ENCODE measurements at places on chromosomes 2 and 18.

GRCh38 chr2:46323730-46324129 lies 26.5 kb downstream of the EPAS1 start:
- DNase-seq = no peak

DNA sequence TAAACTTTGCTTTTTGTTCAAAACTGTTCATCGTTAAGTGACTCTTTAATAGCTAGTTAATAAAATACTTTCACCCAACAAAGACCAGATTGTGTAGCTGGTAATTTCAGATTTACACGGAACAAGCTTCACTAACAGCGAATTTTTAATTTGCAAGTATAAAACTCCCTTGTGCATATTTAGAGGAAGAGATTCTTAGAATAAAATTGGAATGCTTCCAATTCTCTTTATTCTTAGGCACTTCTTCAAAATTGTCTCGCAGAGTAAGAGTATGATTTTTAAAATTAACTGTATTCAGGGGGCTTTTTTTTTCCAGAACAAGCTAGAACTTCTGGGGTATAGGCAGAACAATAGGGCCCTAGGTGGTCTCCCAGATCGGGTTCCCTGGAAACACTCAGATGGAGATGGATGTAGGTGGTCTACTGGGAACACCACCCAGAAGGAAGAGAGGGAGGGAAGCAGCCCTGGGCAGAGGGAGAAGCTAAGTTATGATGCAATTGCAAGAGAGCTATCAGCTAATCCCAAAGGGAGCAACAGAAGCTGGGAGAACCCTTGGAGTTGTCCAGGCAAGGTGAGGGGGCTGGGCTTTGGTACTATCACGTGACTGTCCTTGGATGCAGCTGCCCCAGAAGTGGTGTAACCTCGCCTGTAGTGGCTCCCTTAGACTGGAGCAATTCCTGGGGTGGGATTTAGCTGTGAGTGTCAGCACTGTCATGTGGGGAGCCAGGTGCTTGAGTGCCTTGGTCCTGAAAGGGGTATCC lies 151.7 kb upstream of the ASB18 start:
- DNase-seq = no peak

DNA sequence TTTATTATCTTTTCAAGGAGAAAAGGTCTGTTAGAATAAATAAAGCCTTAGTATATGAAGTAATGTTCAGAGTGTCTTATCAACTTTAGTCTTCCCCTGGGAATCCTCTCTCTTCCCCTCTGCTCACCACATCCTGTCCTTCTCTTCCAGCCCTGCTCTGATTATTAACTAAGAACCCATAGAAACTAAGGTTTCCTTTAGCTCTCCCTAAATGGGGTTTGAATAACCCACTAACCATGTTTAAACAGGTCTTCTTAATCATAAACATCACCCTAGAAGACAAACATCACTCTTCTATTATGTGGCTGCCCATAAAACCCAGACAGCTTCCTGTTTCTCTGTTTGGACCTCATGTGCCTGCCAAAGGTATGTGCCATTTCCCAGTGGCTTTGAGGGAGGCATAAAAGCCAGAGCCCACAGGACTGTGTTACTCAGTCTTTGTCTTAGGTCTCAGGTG lies 50.1 kb downstream of the SLC14A1 start:
- no peak for DNase-seq

DNA sequence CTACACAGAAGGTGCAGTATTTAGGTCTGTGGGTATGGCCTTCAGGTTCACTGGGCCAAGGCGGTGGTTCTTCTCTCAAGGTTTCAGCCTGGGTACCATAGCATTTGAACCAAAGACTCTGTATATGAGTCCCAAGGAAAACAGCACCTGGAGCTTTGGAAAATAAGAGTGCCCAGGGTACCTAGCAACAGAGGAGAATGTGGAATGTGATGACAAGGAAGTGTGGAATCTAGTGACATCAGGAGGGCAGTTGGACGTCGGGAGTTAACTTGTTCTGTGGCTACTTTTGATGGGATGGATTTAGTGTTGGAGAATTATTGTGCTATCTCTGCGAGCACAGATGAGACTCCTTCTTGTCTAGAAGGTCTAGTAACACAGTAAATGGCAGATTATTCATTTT lies 201.2 kb downstream of the NOL4 start:
- no peak for DNase-seq

DNA sequence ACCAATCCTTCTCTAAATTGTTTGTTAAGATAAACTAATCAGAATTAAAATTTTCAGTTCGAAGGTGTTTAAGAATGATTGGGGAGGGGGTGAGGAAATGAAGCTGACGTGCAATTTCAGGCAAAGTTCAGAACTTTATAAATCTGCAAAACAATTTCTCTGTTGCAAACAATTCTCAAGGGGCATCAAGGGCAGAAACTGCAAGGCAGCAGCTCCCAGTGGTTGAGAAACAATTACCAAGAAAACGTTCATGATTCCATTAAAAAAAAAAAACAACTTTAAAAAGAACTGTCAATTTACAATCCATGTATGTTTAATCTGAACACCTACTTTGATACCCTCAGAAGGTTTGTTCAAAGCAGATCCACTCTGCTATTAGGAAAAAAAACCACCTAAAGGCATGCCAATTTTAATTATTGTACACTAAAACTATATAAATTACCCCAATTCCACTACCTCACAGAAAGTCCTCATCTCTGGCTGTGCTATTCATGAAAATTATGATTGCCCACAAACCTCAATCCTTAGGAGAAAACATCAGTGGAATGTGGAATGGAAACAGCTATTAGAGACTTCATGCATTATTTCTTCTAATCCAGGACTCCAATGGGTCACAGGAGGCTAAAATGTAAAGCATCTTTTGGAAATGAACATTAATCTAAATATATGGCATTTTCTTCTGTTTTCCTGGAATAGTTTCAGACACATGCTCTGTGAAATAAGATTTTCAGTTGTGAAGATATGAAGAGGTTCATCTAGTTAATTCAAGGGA lies 119.9 kb upstream of the ACVR1C start:
- no peak for DNase-seq
